ENCODE measurements at places on chromosomes 2 and 18.
A peak's percentile ranks its signal among the peaks of the same experiment; 100 is the strongest.

GRCh38 chr2:53708988-53709387 is 58.6 kb upstream of the CHAC2 start:
- DNase-seq = no peak

DNA sequence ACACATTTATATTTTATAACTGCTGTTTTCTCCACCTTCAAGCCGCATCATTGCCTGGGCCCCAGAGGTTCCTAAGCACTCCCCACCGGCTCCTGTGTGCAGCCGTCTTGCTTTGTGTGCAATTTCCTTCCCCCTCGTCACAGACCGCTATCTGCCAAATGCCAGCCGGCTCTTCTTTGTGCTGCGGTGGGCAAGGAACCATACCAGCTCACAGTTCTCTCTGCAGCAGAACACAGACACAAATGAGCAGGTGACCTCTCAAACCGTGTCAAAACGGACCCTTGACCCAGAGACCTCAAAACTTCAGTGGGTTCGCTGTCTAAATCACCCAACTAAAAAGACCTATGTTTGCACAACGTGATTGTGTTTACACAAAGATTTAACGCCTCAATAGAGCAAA is 58.2 kb downstream of the KLF7 start:
- no peak for DNase-seq

DNA sequence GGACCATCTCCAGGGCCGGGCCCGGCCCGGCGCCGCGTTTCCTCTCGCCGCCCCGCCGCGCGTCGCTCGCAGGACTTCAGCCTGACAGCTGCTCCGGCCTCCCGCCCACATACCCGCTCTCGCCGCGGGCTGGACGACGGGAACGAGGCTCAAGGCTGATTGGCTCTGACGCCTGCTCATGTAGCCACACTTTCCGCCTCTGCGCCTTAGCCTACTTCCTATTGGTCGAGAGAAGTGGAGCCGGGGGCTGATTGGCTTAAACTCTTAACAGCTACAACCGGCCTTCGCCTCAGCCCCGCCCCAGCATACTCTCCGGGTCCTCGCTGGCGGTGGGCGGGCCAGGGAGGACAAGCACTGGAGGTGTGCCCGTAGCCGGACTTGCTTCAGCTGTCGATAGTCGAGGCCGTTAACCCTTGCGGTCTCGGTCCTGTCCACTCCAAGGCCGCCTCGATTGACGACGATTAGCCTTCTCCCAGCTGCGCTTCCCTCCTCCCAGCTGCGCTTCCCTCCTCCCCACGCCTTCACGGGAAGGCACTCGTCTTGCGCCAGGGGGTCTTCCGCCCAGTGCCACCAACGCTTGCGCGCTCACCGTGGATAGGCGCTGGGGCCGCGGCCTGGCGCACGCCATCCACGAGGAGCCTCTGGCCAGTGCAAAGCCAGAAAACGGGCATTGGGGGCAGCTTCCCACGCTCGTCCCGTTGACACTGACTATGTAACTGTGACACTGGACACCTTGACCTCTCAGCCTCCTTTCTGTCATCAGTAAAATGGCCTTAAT is at the start of gene PRADC1:
Gene PRADC1 (minus strand): TSS at position 86 of the 778 bp plus-strand sequence. CDS start 79 bp downstream, at position 7.
- peak; percentile 89 for DNase-seq

DNA sequence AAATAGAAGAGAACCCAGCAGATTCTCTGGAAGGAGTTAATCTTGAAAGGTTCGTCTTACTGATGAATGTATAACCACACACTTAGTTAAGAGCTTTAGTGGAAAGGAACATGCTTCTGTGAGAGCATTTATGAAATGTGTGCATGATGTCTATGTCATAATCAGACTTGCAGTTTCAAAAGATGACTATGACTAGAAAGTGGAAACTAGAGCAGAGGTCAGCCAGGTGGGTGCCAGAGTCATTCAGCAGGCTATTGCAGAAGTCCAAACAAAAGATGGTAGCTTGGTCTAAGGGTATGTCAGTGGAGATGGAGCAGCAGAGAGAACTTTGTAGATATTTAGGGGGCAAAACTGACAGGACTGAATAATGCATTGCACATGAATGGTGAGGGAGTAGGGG is 825.8 kb downstream of the DCC start:
- no peak for DNase-seq

DNA sequence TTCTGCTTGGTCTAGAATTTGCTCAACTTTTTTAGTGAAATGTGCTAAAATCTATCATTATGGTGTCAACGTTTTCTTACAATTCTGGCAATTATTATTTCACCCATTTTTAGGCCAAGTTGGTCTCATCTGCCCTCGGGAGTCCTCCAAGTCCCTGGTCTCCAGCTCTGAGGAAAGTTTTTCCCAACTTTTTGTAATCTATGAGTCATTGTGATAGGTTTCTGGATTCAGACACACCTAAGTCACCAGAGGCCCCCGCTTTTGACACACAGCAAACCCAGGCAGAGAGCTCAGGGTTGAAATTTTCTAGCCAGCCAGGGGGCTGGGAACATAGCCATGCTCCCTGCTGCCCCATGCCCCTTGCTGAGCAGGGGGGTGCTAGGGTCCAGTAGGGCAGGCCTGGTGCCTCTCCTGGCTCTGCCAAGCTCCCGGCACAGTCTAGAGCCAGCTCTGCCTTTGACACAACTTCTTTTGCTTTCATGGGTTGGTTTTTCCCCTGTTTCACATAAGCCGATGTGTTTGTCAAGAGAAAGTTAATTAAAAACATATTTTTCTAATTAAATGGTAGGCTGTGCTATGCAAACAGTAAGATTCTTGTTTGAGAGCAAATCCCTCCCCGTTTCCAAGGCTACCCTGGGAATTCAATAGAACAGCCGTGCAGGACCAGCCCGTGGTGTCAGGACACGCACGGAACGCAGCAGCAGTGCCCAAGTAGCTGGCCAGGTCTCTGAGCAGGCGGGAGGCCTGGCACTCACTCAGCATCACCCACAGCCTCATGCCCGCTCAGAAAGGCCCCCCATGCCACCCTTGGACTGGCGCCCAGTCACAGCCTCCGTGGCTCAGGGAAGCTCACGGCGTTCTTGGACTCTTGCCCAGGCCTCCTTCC is 25.5 kb upstream of the SNED1 start:
- DNase-seq = no peak

DNA sequence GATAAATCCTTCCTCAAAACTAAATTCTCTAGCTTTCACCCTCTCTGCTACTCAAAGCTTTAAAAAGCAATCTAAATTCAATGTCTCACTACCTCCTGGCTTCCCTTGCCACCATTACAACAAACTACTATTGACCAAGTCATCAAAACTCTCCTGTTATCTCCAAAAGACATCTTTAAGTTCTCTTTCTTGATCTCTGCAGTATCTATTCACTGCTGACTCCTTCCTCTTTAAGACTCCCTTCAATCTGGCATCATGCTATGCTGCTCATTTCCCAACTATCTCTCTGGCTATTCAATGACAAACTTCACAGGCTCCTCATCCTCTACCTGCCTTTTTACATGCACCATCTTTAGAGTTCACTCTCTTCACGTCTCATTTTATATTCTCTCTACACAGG is 5.9 kb downstream of the PPP3R1 start:
- DNase-seq = no peak

- no peak for DNase-seq
Measured at GRCh38 chr18:36424741-36425142, 127.2 kb downstream of the FHOD3 start.

DNA sequence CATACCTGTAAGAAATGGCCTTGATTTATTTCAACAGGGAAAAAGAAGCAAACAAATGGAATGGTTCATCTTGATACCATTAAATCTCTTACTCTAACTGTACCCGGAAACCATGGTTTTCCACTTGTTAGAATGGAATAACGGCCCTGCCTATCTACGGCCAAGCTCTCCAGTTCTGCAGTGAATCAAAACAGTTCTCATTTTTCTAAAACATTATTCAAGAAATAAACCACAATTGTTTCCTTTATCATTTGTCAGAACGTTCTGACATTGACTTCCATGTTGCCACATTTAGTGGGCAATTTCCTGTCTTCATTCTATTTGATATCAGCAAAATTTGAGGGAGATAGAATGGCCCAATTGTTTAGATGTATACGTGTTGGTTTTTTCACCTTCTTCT is 118.8 kb upstream of the CDH19 start:
- DNase-seq = no peak

GRCh38 chr18:62450546-62451410 is 72.0 kb upstream of the ZCCHC2 start:
- no peak for DNase-seq

DNA sequence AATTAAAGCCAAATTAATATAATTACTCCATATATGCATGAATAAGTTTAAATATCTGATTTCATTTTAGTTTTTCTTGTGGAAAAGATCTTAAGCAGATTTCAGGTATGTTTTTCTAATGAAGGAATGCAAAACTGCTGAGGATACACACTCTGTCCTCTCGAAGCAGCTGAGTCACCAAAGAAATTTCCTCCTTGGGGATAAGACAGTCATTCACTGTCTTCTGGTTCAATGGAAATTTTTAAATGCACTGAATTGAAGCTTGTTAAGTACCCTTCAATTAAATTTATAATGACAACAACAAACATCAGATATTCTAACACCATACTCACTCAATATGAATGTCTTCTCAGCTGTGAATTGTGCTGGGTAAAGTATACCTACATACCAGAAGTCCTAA is 101.5 kb upstream of the DNER start:
- no peak for DNase-seq

DNA sequence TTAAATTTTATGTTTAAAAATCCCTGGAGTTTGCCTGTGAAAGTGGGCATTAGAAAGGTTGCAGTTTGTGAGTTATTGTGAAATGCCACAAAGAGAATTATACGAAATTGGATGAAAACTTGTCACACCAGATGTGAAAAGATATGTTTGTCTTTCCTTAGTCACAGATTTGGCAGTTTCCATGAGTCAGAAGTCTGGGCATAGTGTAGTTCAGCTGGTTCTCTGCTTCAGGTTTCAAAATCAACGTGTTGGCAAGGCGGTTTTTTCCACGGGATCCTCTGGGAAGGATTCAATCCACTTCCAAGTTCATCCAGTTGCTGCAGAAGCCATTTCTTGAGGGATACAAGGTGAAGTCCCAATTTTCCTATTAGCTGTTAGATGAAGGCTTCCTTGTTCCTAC is 658.0 kb upstream of the CDH2 start:
- DNase-seq = no peak

- no peak for DNase-seq
Measured at GRCh38 chr2:216474925-216475670, 23.5 kb upstream of the RPL37A start.

- peak; percentile 24 for DNase-seq
Measured at GRCh38 chr2:135913727-135914365, 37.6 kb upstream of the MCM6 start.

- no peak for DNase-seq
Measured at GRCh38 chr2:40173276-40173675, 278.6 kb downstream of the SLC8A1 start.

DNA sequence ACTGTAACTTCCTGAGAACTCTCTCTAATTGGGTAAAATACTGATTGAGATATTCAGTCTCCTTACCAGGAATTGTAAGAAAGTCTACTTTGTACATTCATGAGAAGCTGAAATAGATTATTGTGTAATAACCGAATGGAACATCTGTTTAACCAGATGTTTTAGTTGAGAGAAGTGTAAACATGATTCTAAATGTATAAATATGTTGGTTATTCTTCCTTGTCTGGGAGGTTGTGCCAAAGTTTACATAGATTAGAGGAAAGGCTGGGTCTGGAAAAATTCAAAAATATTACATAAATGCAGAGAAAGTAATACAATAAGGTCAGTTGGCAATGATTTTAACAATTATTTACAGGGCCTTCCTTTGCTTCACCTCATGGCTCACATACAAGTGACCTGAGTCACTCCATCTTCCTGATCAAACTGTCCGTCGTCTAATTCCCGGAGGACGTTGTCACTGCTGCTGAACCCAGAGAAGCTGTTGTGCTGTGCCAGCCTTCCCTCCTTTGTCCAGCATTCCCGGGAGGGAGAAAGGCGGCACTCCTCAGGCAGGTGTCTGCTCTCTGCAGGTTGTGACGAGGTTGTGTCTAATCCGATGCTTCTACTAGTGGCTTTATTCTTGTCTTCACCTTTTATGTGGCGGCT is 55.9 kb downstream of the MOB4 start:
- no peak for DNase-seq

DNA sequence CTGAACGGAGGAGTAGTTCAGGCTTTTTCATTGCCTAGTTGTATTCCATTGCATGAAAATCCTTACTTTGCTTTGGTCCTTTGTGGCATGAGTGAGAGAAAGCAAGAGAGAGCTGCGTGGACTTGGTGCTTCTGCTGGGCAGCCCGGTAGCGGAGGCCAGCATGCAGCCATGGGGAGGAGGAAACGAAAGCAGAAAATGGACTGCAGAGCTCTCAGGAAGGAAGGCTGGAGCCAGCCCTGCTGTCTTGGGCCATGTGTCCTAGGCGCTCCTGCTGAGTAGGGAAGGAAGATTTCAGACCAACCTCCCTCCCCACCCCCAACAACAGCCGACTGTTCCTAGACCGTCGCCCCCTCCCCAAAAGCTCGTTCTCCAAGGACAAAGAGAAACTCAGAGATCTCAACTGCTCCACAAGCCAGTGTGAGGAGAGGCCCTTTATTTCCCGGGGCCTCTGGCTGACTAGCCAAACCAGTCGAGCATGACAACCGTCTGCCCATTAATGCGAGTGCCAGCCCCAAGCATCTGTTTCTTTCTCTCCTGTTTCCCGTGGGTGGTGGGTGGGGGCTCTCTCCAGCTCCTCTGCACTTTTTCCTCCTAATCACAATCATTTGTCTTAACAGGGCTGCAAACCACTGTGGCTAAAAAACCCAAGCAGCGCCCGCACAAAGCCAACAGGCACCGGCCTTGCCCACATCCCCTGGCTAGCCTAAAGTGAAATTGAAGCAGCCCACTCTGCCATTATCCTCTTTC is 66.8 kb upstream of the FZD7 start:
- DNase-seq = no peak

GRCh38 chr18:21896732-21897336 is 156.2 kb downstream of the MIB1 start:
- no peak for DNase-seq

DNA sequence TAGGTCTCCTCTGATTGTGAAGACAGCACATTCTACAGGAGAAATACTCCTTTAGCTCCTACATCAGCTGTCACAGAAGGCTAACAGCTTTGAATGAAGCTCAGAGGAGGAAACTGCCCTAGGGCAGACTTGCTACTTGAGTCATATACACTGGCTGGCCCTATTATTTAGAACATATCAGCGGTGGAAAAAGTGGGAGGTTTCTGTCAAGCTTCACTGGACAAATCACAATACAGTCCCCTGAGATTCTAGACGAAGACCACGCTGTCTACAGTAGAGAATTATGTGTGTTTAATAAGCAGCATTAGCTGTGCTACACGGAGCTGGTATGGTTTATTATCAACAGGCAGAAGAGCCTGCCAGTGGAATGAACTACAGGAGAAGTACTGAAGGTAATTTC is 230.9 kb upstream of the FSIP2 start:
- DNase-seq = no peak

- DNase-seq = no peak
Measured at GRCh38 chr2:202118168-202118567, 45.1 kb downstream of the KIAA2012 start.

All from stimulated activated CD4-positive, alpha-beta T cell treated with anti-CD3 and anti-CD28 coated beads, Interleukin-12 subunit alpha, Interleukin-12 subunit beta, amount 100 ng/mL, for 24 hours (primary cell).